ELR (cell line): ENCODE measurements at places on chromosomes 5 and 9.

DNA sequence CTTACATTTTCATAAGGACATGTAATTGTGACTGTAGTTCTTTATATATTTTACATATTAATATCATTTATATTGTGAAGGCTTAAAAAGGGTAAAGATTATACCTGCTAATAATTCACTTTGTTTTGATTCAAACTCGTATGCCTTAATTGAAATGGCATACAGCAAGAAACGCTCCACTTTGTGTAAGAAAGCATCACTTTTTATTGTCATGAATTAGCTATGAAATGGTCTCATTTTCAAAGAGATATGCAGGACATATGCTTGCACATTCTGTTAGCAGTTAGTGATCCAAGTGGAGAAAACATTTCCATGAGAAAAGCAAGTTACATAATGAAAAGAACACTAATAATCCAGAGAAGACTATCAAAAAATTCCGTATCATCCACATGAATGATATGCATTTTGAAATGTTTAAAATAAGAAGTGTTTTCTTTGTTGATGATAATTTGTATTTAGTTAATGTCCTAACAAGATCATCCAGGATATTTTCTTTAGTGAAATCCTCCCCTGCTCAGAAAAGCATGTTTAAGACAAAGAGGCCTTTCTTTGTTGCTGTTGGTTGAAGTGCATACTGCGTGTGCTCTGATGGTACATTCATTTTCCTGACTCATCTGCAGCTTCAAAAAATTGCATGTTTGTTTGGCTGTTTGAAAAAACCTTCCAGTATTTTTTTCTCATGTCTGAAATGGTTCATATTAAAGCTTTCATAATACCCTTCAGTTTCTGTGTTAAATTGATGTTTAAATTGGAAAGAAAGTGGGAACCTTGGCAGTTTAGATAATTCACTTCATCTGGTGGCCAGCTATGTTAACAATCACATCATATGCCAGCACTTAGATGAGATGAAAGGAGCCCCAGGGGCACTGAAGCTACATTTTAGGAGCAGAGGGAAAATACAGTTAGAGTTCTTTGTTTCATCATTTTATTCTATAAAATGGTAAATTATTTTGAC lies 242.2 kb downstream of the CSNK1G3 start:
- peak; percentile 51 for DNase-seq

DNA sequence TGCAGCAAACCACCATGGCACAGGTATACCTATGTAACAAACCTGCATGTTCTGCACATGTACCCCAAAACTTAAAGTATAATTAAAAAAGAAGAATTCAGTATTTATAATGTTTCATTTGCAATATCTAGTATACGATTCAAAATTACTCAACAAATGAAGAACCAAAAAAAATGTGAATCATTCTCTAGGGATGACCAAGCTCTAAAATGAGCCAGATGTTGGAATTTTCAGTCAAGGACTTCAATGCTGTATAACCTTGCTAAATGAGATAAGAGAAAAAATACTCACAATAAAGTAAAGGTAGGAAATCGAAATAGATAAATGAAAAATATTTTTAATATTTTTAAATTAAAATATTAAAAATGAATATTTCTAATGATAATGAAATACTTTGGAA lies 108.7 kb upstream of the ADRA1B start:
- DNase-seq, result no peak

DNA sequence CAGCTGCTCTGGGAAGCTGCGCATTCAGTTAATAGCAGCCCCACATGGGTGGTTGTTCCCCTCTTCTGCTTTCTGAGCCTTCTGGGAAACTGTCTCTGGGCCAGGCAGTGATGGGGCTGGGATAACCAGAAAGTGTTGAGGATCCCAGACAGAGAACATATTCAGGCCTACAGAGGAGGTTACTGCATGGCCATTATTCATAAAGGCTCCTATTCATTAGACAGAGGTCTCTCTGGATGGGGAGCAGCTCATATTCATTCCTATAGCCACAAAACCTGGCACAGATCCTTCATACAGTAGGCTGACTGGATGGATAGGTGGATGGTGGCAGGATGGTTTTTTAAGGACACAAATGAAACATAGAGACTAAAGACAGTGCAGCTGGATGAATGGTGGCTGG lies 76.3 kb downstream of the HSPA4 start:
- DNase-seq, result no peak

GRCh38 chr5:137245438-137245837 lies 253.7 kb downstream of the SPOCK1 start:
- no peak for DNase-seq

GRCh38 chr5:77970891-77971290 lies 194.8 kb upstream of the TBCA start:
- no peak for DNase-seq

- DNase-seq, result peak; percentile 48
Observed at GRCh38 chr9:82882748-82883147, 180.2 kb downstream of the RASEF start.

DNA sequence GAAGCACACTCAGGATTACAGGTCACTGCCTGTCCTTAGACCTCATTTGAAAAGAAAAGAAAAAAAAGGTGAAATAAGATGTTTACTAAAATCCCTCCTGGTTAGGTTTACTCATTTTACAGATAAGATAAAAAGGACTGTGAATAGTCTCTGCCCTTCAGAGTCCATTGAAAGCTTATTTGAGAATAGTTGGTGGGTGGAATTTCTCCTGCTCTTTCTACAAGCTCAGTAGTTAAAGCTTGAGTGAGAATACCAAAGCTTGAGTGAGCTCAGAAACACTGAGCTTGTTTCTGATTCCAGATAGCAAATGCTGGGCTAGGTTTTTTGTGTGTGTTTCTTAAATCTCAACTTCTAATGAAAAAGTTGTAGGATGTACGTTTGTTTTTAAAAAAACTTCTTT lies 106.7 kb downstream of the SLF1 start:
- DNase-seq, result no peak

- DNase-seq, result no peak
Observed at GRCh38 chr9:83108208-83108607, 45.3 kb upstream of the RASEF start.

- peak; percentile 55 for DNase-seq
Observed at GRCh38 chr5:87410931-87411330, 1.8 kb downstream of the CCNH start.

GRCh38 chr9:137294091-137294680 lies 7.9 kb downstream of the NRARP start:
- DNase-seq, result peak; percentile 68

DNA sequence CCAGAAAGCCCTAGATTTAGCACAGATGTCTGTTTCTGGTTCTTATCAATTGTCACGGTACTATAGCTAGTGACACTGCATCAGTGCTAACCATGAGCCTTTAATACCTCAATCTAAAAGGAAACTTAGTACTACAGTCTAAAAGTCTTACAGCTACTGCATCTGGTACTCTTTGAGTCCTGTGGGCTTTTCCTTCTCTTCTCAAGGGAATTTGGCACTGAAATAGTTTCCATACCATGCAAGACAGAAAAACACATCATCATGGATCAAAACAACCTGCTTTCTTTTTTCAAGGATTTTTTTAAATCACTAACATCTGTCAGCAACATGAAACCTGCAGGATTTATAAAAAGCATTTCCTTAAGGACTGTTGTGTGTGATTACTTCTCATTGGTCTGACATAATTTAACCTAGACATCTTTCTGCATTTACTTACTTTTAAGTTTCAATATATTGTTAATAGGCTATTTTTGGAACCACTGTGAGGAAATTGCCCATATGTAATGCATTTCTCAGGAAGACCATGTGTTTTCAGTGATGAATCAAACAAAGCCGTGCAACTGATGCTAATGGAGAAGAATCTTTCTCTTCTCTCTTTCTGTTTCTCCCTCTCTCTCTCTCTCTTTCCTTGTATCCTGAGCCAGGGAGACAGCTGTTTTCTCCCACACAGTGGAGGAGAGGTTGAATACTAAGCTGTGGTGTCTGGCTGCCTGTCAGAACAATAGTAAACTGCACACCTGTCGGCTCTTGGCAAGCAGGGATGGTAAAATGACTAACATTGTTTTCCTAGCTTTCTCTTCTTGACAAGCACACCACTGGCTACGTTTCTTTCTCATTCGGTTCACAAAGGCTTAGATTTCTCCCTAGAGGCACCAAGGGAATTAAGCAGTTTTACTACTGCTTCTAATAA lies 273.4 kb downstream of the CSNK1G3 start:
- peak; percentile 13 for DNase-seq

GRCh38 chr9:128152133-128153059 lies 3.1 kb downstream of the LCN2 start:
- DNase-seq, result no peak

DNA sequence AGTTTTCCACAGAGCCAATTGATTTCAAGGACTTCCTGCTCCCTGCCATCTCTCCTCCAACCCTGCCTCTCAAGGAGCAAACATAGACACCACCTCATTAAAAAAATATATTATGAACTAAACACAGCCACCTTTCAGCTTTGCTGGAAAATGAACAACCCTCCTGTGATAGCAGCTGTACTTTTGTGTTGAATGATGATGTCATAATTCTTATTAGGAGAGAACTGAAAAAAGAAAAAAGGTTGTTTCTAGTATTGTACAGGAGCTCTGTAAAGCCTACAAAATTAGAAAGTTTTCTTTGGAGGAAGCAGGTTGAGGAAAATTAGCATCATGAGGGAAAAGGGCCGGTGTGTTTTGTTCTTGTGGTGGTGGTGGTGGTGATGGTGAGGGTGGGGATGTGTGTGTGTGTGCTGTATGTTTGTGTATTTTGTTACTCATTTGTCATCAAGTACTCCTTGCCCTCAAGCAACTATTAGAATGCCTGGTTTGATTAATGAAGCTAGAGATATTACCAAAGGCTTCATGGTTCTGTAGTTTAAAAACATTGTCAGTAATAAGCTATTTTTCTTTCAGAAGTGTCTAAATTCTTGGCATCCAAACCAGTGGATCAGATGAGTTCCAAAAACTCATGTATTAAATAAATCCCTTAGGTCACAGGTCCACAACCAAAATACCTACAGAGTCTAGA lies 405.9 kb downstream of the TLE4 start:
- no peak for DNase-seq

DNA sequence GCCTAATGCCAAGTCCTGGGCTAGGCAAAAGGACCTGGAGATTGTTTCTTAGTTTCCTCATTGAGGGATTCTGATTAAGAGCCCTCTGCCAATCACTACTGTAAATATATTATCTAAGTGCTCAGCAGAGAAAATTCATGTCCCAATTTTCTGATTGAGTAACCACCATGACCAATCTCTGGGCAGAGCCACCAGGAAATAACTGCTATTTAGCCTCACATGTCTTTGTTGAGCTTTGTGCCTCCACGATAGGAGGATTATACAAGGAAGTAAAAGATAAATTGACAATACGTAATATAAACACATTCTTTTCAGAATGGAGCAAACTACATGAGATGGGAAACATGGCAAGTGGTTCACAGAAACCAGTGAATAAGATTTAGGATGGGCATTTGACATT lies 396.1 kb upstream of the PAPPA start:
- no peak for DNase-seq

- DNase-seq, result no peak
Observed at GRCh38 chr9:31590091-31590490, 794.4 kb upstream of the ACO1 start.

GRCh38 chr5:173736923-173737412 lies 120.5 kb upstream of the BOD1 start:
- no peak for DNase-seq

GRCh38 chr5:178564811-178565550 lies 25.2 kb downstream of the COL23A1 start:
- no peak for DNase-seq

- no peak for DNase-seq
Observed at GRCh38 chr5:54946306-54946819, 39.0 kb downstream of the ESM1 start.

DNA sequence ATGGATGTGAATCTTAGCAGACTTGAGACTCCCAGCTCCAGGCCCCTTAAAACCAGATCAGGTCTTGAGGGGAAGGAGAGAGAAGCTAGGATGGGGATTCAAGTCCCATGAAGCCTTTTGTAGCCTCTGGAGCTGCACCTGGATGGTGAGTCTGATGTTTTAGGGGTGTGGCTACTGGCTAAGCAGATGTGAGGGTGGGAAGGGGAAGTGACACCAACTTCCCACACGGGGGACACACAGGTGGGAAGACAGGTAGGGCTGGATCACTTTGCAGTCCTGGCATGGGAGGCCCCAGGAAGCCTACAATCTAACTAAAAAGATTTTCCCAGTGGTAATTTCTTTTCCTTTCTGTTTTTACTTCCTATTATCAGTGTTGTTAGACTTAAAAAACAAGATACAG lies 38.7 kb upstream of the UBAP2 start:
- no peak for DNase-seq

DNA sequence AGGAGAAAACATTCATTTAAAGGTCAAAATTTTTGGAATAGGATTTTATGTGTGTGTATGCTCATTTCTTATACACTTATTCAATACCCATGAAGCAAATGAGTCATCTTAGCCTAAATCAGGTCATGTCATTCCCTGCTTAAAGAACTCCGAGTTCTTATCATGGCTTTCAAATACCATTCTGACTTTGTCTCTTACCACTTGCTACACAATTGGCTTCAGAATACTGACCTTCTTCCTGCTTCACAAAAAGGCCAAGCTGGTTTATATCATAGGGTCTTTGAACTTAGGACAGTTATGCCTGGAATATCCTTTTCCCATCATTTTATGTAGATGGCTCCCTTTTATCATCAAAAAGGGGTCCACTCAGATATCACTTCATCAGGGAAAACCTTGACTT lies 652.2 kb upstream of the WWC1 start:
- peak; percentile 55 for DNase-seq

- DNase-seq, result peak; percentile 83
Observed at GRCh38 chr5:150514708-150515211, 6.8 kb downstream of the NDST1 start.

DNA sequence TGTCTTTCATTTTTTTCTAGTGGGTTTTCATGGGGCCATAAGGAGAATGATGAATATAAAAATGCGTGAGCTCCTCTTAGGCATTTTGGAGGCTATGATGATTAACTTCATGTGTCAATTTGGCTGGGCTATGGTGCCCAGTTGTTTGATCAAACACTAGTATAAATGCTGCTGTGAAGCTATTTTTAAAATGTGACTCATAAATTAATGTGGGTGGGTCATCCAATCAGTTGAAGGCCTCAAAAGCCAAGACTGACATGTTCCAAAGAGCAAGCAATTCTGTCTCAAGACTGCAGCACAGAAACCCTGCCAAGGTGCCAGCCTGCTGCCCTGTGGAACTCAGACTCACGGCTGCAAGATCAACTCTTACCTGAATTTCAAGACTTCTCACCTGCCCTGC lies 24.4 kb upstream of the ICE1 start:
- no peak for DNase-seq

- DNase-seq, result no peak
Observed at GRCh38 chr9:2173170-2173569, 158.0 kb downstream of the SMARCA2 start.

- DNase-seq, result no peak
Observed at GRCh38 chr5:101091902-101092301, 188.8 kb upstream of the ST8SIA4 start.

- no peak for DNase-seq
Observed at GRCh38 chr9:120562861-120563443, 17.0 kb downstream of the CDK5RAP2 start.

DNA sequence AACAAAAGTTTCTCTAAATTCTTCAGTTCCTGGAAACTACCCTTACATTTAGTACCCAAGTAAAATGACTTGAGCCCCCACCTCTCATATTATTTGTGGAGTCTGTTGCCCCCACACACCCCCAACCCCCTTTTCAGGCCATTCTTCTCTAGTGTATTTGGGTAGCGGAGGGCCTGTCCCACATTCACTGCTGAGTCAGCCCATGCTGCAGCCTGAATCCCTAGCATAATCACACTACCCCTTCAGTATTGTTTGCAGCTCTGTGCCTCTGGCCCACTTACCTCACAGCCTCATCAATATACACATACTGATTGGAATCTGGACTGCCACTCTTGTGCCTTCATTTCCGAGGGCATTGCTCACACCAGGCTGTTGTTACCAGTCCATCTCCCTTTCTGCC lies 26.8 kb downstream of the RGS7BP start:
- DNase-seq, result no peak
